Aorta (tissue), 5 donors: ENCODE measurements at places on chromosomes 11 and 22. TPM values are rescaled to one million over a fixed set of nuclear protein-coding genes. Genes with fewer than 3 reads are reported as not detected.
A peak's percentile ranks its signal among the peaks of the same experiment; 100 is the strongest.

DNA sequence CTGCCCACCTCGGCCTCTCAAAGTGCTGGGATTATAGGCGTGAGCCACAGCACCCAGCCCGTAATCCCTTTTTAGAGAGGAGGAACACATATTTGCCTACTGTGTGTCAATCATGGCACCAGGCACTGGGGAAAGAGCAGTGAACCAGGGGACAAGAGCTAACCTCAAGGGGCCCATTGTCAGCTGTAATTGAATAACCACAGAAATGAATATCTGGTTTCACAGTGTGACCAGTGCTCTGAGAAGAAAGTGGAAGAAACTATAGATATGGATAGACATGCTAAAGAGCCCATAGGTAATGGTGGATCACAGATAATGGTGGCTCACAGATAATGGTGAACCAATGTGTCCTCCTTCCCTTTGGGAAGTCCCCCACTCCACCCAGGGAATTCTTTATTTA lies 8.6 kb upstream of the KCTD14 start:
- no peaks in the 10 kb centered on the region for H3K27me3 ChIP-seq
- no peaks in the 10 kb centered on the region for H3K36me3 ChIP-seq
- no peak overlapping the region for H3K27ac ChIP-seq
- no peak overlapping the region for H3K4me3 ChIP-seq
- H3K4me1 ChIP-seq: no peaks in the 10 kb centered on the region

Gene CHRDL2
- 14.5 TPM for total RNA-seq

DNA sequence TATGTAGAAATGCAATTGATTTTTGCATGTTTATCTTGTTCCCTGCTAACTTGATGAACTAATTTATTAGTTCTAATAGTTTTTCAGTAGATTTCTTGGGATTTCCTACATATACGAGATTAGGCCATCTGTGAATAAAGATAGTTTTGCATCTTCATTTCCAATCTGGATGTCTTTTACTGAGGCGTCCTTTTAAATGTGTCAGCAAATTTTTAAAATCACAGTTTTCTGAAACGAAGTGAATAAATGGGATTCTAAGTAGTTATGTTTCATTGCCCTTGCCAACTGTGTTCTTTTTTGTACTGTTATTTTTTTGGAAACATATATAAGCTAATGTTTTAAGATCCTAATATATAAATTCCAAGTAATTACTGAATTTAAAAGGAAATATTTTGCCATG lies 50.0 kb downstream of the CYP2R1 start:
- H3K4me1 ChIP-seq: no peaks in the 10 kb centered on the region
- no peak overlapping the region for H3K4me3 ChIP-seq
- H3K36me3 ChIP-seq: no peaks in the 10 kb centered on the region
- no peak overlapping the region for H3K27ac ChIP-seq
- H3K27me3 ChIP-seq: no peaks in the 10 kb centered on the region

- no peaks in the 10 kb centered on the region for H3K27me3 ChIP-seq
- H3K4me1 ChIP-seq: no peaks in the 10 kb centered on the region
- peak overlapping the region; percentile 89 for H3K27ac ChIP-seq
- H3K36me3 ChIP-seq: no peaks in the 10 kb centered on the region
These were observed 869 bp upstream of the EIF4ENIF1 start for GRCh38 chr22:31490496-31490925.

Gene MS4A7
- total RNA-seq: 121 TPM

- DNase-seq: peak; percentile 63
- no peaks in the 10 kb centered on the region for H3K27me3 ChIP-seq
These were observed 79.9 kb upstream of the PRR5 start for GRCh38 chr22:44622147-44622427.

GRCh38 chr11:78132475-78132874 lies 7.0 kb downstream of the ALG8 start:
- H3K4me3 ChIP-seq: no peak overlapping the region
- H3K27me3 ChIP-seq: no peaks in the 10 kb centered on the region
- H3K4me1 ChIP-seq: no peaks in the 10 kb centered on the region
- no peak overlapping the region for H3K27ac ChIP-seq

DNA sequence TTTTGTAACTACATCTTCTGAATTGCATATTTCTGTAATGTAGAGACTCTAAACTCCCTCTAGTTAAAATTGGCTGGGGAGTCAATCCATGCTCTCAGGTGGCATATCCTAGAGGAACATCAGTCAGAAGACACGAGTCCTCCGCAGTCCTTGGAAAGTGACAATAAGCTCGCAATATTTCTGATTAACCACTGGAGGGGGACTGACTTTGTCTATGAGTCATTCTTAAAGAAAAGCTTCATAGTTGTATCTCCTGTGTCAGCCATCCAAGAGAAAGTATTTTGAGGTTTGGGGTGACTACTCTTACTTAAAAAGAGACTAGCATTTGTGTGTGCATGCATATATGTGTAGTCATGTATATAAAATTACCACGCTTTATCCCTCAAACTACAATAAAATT lies 60.2 kb downstream of the SLN start:
- H3K36me3 ChIP-seq: no peaks in the 10 kb centered on the region
- no peak for DNase-seq
- H3K4me1 ChIP-seq: no peaks in the 10 kb centered on the region
- H3K4me3 ChIP-seq: no peak overlapping the region
- H3K27ac ChIP-seq: no peak overlapping the region

GRCh38 chr11:85661972-85662664 lies 2.8 kb downstream of the CREBZF start:
- no peak for DNase-seq
- H3K27me3 ChIP-seq: no peaks in the 10 kb centered on the region
- no peaks in the 10 kb centered on the region for H3K4me1 ChIP-seq

- no peak for DNase-seq
- H3K27me3 ChIP-seq: no peaks in the 10 kb centered on the region
- no peak overlapping the region for H3K27ac ChIP-seq
These were observed 661.9 kb downstream of the ETS1 start for GRCh38 chr11:127925475-127925874.

GRCh38 chr22:27399161-27399560 lies 402.4 kb downstream of the MN1 start:
- no peak overlapping the region for H3K27ac ChIP-seq
- no peak for DNase-seq
- H3K4me3 ChIP-seq: no peak overlapping the region
- no peaks in the 10 kb centered on the region for H3K4me1 ChIP-seq
- H3K27me3 ChIP-seq: no peaks in the 10 kb centered on the region
- H3K36me3 ChIP-seq: no peaks in the 10 kb centered on the region

- no peak overlapping the region for H3K4me3 ChIP-seq
- DNase-seq: no peak
- H3K4me1 ChIP-seq: no peaks in the 10 kb centered on the region
- no peak overlapping the region for H3K27ac ChIP-seq
These were observed 13.6 kb upstream of the ZNRF3 start for GRCh38 chr22:28869736-28870135.

DNA sequence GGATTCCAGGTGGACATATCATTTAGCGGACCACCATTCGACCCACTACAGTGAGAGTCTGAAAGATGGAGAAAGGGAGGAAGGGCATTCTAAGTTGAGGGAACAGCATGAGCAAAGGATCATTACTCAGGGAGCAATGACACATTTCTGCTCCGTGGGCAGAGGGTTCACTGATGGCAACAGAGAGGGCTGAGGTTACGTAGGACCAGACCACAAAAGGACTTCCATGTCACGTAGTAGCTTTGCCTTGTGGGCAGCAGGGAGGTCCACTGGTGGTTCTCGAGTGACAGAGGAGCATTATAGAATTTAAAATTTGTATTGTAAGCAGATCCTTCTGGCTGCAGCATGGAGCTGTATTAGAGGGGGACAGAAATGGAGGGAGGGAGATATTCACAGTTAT lies 109.7 kb upstream of the NAV2 start:
- no peaks in the 10 kb centered on the region for H3K27me3 ChIP-seq
- H3K4me1 ChIP-seq: peaks cover 13% of the 10 kb centered on the region
- no peaks in the 10 kb centered on the region for H3K36me3 ChIP-seq
- DNase-seq: no peak
- no peak overlapping the region for H3K4me3 ChIP-seq

DNA sequence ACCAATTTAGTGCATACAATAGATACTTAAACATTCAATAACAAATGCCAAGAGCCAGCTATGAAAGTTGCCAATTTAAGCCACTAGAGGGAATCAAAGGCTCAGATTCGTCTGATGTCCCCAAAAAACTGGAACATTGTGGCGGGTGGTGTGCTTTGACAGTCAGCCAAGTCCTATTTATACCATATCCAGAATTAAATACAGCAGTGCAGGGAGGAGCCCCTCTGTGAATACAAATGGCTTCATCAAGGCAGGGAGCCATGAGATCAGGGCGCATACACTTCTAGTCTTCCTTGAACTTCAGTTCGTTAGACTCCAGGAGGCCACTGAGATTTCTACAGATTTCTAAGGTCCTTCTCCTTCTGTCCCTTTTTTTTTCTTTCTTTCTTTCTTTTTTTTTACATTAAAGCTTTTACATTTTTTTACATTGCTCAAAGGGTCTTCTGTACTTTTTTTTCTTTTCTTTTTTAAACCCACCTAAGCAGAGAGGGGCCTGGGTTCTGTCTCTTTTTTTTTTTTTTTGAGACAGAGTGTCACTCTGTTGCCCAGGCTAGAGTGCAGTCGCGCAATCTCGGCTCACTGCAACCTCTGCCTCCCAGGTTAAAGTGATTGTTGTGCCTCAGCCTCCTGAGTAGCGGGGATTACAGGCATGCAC lies 41.5 kb upstream of the HSPA8 start:
- no peaks in the 10 kb centered on the region for H3K27me3 ChIP-seq
- H3K4me3 ChIP-seq: no peak overlapping the region
- H3K4me1 ChIP-seq: no peaks in the 10 kb centered on the region
- no peaks in the 10 kb centered on the region for H3K36me3 ChIP-seq

DNA sequence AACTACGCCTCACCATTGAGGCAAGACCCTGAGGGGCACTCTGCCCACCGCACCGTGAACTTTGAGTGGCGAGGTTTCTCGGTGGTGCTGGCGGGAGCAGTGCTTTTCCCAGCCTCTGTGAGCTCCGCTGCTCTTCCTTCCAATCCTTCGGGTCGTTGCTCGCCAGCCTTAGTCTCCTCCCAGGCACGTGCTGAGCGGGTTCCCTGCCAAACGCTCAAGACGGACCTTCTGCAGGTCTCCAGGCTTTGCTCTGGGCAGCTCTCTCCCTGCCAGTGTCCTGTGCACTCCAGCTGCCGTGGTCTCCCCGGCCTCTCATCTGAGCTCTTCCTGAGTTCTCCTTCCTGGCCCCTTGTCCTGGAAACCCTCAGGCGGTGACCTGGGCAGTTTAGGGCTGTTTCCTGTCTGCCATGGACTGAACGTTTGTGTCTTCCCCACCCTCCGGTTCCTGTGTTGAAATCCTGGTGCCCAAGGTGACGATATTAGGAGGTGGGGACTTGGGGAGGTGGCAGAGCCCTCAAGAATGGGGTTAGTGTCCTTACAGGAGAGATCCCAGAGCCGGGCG lies 11.2 kb upstream of the MUC6 start:
- H3K27ac ChIP-seq: no peak overlapping the region
- no peaks in the 10 kb centered on the region for H3K27me3 ChIP-seq
- no peak overlapping the region for H3K4me3 ChIP-seq
- H3K36me3 ChIP-seq: no peaks in the 10 kb centered on the region

DNA sequence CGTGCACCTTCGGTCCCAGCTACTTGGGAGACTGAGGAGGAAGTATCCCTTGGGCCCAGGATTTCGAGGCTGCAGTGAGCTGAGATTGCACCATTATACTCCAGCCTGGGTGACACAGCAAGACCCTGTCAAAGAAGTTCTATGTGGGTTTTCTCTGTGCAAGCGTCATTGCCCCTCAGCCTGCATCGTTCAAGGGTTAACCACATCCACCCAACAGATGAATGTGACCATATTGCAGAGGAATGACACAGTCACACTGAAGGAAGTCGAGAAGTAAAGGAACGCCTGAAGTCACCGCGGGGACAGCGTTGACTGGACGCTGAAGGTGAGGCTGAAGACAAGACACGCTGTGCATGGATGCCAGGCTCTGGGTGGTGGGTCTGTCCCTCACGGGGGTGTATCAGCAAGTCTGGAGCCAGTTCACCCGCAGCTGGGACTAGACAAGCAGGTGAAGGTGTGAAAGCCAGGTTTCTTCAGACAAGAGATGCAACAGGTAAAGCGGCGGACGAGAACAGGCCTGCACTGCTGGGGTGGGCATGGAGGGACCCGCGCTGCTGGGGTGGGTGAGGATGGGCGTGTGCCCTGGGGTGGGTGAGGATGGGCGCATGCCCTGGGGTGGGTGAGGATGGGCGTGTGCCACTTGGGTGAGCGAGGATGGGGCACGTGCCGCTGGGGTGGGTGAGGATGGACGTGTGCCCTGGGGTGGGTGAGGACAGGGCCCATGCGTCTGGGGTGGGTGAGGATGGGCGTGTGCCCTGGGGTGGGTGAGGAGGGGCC lies 36.5 kb upstream of the TOLLIP start:
- no peaks in the 10 kb centered on the region for H3K27me3 ChIP-seq
- no peak overlapping the region for H3K27ac ChIP-seq
- no peaks in the 10 kb centered on the region for H3K36me3 ChIP-seq

Gene C11orf42
- total RNA-seq: not detected

DNA sequence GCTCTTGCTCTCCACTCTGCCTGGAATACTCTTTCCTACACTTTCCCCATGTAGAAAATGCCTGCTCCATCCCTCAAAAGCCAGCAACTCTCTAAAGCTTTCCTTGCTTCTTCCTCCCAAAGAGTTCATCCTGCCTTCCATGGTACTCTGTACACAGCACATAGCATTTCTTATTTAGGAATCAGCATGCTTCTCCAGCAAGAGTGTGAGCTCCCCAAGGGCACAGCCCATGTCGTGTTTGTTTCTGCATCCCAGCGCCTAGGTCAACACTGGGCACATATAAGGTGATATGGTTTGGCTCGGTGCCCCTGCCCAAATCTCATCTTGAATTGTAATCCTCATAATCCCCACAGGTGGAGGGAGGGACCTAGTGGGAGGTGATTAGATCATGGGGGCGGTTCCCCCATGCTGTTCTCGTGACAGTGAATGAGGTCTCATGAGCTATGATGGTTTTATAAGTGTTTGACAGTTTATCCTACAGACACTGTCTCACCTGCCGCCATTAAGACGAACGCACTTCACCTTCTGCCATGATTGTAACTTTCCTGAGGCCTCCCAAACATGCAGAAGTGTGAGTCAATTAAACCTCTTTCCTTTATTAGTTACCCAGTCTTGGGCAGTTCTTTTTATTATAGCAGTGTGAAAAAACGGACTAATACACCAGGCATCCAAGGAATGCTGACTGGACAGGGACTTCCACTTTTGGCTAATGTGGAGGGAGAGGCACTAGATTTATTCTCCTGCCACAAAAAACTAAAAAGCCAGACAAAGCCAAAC lies 8.2 kb downstream of the VPS37C start:
- no peaks in the 10 kb centered on the region for H3K27me3 ChIP-seq
- H3K27ac ChIP-seq: peak overlapping the region; percentile 72
- no peak overlapping the region for H3K4me3 ChIP-seq
- no peaks in the 10 kb centered on the region for H3K36me3 ChIP-seq
